Neural progenitor cell (in vitro differentiated cells): ENCODE measurements at places on chromosomes 11 and 22.

DNA sequence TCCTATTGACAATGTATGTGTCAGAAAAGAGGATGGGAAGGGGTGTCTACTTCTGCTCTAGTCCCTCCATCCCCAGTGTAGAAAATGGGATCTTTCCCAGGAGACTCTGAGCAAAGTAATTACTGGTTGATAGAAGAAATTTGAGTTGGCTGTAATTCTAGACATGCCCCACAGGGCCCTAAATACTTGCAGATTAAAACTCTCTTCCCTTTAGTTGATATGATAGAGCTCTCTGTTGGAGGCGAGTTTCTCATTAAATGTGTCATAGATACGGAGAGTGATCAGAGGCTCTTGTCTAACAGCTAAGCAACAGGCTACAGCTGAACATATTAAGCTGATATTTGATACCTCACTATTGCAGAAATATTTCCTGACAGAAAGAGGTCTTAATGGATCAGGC lies 32.9 kb downstream of the OR52E1 start:
- DNase-seq, result no peak

DNA sequence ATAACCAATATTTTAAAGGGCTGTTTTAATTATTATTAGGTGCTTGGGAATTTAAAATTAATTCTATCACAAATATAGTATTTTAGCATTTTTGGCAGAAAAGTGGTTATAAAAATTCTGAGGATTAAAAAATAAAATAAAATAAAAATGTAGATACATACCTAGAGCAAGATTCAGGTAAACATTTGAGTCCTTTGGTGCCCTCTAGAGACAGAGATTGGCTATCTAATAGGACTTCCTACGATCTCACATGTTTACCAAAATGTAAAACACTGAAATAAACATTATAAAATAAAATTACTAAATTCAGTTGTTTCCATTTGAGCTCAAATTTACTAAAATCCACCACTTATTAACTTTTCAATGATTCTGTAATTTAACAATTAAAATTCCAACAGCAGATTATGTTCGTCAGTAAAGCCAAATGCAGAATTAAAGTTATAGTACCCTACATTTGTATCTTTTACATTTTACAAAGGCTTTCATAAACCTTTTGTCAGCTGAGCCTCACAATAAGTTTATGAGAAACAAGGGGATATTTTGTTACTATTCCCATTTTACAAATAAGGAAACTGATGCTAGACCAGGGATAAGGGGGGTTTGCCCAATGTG lies 27.7 kb downstream of the SLC36A4 start:
- DNase-seq, result peak; percentile 34

DNA sequence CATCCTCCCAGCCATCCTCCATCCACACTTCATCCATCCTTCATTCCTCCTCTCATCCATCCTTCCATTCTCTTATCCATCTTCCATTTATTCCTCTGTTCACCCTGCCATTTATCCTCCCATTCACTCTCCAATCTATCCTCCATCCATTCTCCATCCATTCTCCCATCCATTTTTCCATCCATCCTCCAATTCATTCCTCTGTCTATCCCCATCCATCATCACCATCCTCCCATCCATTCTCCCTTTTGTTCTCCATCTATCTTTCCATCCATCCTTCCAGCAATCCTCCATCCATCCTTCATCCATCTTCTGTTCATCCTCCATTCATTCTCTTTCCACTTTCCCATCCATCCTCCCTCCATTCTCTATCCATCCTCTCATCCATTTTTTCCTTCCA lies 28.7 kb downstream of the IGLL1 start:
- no peak for DNase-seq

- no peak for DNase-seq
Observed at GRCh38 chr11:118080296-118080695, 3.4 kb downstream of the TMPRSS4 start.

DNA sequence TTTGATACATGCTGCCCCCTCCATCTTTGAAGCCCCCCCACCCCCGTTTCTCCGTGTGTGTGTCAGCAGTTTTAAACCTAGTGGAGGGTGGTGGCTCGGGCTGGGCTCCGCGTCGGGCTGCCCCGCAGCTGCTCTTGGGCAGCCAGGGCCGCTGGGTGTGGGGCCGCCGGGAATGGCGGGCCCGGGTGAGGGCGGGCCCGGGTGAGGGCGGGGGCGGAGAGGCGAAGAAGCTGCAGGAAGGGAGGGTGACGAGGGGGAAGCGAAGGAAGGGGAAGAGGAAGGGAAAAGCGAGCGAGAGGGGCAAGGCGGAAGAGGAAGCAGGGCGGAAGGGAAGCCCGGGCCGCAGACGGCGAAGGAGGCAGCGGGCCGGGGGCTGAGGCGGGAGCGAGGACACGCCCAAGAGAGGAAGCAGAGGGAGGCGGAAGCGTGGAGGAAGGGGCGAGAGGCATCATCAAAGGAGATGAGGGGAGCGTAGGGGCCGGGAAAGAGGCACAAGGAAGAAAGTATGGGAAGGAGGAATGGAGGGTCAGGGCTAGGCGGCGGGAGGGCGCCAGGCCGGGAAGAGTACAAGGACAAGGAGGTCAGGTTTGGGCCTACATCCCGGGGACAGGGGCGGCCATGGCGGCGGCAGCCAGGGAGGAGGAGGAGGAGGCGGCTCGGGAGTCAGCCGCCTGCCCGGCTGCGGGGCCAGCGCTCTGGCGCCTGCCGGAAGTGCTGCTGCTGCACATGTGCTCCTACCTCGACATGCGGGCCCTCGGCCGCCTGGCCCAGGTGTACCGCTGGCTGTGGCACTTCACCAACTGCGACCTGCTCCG lies 82.4 kb downstream of the BCR start:
- DNase-seq, result no peak

DNA sequence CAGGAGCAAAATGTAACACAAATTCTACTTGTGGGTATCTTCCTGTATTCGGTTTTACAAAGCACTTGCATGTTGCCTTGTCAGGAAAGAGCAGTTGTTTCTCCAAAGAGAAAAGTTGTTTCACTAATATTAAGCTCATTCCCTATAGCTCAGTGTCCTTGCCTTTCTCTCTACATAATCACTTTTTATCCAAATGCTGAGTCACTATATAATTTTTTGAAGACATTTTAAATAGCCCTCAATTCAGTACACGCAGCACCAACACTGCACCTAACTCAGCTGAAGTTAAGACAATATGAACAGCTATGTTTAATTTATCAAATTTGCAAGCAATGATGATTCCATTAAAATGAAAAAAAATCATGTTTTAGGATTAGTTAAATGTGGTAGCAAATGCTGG lies 14.5 kb upstream of the MRTFA start:
- DNase-seq, result no peak

DNA sequence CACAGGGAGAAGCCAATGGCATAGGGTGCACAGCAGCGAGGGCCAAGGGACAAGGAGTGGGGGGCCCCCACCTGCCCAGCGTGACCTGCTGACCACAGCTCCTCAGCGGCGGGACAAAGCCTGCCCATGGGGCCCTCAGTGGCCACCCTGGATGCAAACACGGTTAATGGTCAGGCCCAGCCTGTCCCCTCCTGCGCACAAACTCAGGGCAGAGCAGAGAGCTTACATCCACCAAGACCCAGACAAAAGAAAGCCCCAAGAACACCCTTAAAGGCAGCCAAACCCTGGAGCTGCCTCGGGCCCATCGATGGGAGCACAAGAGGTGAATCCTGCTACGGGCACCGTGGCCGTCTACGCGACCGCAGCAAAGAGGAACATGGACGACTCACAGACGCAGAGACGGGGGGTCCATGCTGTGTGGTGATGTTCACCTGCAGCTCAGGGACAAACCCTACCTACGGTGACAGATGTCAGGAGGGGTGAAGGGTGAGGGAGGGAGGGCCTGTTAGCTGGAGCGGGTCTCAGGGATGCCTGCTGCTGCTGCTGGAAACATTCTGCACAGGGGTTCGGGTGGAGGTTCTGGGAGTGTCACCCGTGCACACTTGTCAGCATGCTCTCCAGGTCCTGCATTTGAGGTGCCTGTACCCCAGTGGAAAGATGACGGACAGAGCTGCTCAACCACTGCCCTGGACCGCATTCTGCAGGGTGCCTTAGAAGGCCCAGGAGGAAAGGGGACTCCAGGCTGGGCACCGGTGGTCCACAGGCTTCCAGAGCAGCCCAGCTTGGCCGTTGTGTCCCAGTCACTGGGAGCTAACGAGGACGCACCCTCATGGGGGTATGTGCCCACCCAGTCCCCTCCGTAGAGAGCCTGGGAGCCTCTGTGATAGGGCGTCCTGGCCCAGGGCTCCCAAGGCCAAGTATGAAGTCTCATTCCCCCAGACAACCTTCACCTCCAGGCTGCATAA lies 11.6 kb downstream of the ASCL2 start:
- no peak for DNase-seq

DNA sequence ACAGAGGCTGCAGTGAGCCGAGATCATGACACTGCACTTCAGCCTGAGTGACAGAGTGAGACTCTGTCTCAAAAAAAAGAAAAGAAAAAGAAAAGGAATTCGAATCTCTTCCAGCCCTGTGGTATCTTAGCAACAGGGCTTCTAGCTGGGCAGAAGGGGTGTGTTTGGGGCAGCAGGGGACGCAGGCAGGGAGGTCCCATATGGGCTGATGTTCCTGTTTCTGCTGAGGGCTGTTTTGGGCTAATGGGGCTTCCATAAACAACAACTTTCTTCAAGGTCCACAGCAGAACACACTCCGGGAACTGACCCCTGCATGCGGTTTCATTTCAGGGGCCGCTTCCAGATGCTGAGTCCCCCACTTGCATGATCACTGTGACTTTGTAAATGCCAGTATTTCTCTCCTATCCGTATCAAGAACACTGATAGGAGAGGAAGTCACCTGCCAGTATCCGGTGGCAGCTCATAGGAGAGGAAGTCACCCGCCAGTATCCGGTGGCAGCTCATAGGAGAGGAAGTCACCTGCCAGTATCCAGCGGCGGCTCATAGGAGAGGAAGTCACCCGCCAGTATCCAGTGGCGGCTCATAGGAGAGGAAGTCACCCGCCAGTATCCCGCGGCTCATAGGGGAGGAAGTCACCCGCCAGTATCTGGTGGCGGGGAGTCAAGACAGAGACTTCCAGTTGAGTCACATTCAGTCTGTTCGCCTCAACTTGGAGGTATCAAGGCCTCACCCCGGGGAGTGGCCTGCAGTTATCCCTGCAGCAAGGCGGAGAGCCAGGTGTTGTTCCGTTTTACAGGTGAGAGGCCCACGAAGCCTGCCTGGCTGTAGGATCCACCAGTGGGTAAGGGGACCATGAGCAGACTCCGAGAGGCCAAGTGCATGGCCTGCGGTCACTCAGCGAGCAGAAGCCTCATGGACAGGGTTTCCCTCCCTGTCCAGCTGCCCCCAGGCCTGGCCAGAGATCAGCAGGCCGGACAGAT lies 8.3 kb upstream of the FGF19 start:
- DNase-seq, result peak; percentile 41

- DNase-seq, result no peak
Observed at GRCh38 chr11:64881476-64881875, 3.1 kb upstream of the EHD1 start.

- DNase-seq, result peak; percentile 52
Observed at GRCh38 chr11:130761560-130762220, 154.6 kb downstream of the SNX19 start.

- DNase-seq, result no peak
Observed at GRCh38 chr11:9625728-9626127, 38.1 kb upstream of the SWAP70 start.

DNA sequence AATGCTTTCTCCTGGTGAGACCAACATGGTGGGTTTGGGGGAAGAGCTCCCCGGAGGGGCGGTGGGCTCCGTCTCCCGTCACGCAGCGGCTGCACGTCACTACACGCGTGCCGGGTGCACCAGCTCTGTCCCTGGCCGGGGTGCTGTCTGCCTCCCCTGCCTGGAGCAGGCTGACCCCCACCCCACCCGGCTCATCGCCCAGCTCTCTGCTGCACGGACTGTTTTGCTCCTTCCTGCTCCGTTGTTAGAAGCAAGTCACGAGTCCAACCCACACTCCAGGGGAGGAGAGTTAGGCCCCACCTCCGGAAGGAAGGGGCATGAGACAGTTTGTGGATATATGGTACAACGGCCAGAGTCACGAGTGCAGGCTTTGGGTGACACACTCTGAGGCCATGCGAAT lies 364.9 kb downstream of the BRD1 start:
- DNase-seq, result no peak

DNA sequence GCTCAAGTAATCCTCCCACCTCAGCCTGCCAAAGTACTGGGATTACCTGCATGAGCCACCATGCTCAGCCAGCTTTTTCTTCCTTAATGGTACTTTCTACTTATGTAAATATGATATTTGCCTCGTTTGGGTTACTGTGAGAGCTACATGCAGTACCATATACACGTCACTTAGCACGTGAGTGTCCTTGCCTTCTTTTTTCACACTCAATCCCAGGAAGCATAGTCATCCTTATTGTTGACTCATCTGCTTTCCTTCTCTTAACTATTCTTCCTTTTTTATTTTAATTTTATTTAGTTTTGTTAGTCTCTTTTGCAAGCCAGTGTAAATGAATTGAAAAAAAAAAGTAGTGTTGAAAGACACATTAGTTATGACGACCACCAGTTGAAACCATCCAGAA lies 205.9 kb downstream of the HIPK3 start:
- no peak for DNase-seq

- DNase-seq, result no peak
Observed at GRCh38 chr11:91115116-91115515, 892.3 kb upstream of the CHORDC1 start.

DNA sequence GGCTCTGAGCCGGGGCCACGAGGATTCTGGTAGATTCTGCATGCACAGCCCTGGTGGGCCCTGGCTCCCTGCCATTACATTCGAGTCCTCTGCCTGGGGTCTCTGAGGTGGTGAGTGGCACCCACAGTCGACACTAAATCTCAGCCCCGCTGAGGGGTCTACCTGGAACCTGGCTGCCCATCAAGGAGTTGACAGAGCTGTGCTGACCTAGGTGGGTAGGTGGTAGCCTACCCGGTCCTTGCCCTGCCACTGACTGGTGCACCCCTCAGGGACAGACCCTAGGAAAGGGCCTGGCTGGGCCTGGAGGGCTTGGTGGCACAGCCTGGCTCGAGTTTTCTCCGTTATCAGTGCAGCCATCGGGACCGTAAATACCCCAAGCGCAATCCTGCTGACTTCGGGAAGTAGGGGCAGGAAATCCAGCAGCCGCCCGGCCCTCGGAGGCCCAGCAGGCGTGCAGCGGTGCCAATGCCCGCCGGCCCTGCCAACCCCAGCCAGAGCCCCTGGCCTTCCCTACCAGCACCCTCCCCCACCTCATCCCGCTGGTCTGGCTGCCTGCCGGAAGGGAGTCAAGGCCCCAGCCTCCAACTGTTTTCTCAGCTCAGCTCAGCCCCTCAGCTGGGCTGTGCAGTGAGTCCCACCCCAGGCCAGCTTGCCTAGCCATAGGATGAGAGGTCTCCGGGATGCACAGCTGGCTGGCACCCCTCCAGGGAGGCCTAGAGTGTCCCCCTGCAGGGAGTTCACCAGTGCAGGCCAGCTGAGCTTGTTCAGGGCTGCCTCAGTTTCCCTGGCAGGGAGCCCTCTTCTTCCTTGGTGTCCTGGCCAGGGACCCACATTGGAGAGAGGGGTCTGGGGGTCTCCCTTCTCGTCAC lies 80.4 kb upstream of the KCNQ1OT1 start:
- DNase-seq, result no peak

DNA sequence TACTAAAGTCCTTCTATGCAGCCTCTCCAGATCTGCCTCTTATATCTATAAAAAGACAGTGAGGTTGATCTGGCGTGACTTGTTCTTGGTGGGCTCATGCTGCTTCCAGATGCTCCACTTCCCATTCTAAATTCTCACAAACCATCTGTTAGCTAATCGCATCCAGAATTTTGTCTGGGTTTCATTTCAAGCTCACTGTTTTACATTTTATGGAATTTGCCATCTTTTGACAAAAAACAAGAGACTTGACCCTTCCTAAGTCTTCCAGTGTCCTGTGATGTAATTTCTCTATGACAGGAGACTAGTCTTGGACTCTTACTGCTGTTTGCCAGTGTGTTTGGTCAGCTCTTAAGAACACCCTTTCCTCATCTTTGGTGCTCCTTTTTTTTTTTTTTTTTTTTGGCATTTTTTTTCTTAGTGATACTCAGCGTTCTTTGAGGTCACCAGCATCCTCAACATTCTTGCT lies 23.0 kb downstream of the CRKL start:
- DNase-seq, result no peak
